AG10803 (cell line): ENCODE measurements at places on chromosomes 4 and X.
A peak's percentile ranks its signal among the peaks of the same experiment; 100 is the strongest.

DNA sequence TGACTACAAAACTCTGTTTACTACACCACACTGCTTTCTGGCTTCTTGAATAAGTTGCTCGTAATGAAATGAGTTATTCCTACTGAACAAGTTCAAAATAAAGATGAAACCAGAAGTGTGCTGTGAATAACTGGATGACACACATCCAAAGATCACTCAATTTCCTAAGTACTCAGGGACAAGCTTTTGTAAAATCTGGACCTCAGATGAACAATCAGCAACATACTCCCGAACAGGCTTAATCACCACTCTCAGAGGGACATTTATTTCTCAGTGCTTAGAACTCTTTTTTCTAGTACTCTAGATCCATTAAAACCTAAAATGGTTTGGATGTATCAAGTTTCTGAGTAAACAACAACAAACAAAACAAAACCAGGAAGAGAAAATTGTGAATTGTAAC, 61.5 kb upstream of the EXOC1L start:
- peak; percentile 18 for DNase-seq

DNA sequence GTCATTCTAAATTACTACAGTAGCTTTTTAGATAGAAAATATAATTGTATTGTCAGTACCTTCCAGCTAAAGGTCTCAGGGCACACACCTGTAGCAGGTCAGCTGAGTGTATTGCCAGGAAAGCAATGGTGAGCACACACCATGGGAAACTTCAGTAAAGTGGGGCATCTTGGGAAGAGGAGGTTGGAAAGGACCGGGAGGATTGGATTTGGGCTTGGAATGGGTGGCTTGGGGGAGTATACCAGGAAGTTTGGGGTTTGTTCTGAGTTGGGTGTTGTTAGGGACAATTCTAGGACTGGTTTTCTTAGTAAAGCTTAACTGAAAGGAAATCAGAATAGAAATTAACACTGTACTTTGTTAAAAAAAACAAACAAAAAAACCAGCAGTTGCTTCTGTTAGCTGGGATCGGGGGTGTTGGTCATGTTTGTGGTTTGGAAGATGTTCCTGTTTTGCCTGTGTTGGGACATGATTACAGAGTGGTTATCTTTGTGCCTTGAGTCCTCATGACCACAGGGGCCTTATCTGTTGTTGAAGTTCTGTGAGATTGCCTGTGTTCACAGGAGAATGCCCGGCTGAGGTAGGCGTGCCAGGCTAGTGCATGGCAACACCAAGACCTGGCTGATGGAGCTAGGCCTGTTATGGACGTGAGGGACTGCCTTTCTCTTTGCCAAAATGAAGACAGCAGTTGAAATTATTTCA, 35.1 kb downstream of the PRIMPOL start:
- peak; percentile 29 for DNase-seq

DNA sequence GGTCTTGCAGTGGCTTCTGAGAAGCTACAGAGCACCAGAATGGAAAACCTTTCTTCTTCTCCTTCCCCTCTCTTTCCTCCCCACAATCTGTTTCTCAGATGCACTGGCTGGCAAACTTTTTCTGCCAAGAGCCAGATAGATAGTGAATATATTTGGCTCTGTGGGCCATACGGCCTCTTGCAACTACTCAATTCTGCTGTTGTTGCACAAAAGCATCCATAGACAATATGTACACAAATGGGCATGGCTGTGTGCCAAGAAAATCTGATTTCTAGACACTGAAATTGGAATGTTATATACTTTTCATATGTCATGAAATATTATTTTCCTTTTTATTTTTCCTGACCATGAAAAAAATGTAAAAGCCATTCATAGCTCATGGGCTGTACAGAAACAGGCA, 3.1 kb downstream of the PHEX start:
- no peak for DNase-seq

DNA sequence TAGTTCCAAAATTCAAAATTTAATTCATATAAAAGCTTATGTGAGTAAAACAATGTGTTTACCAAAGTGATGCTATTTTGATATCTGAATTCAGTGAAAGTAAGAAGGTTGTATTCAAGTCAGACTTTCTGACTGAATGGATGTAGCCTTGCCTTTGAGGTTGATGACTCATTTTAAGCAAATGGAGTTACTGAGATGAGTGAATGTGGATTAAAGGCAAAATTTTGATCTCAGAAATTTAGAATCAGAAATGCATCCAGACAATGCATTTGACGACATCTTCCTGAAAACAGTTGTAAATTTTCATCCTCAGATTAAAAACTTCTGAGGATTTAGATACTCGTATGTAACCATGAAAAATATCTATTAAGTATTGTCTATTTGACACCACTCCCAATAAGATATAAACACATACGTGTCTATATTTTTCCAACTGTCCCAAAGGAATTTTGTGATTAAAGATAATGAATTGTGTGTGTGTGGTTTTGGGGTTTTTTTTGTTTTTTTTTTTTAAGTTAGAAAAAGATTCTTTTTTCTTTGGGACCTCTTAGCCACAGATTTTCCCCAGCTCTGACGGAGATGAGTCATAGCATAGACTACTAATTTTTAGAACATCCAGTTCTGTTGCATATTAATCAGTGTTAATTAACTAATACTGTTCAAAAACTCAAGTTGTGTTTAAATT, 34.4 kb downstream of the NFKB1 start:
- DNase-seq = peak; percentile 43

DNA sequence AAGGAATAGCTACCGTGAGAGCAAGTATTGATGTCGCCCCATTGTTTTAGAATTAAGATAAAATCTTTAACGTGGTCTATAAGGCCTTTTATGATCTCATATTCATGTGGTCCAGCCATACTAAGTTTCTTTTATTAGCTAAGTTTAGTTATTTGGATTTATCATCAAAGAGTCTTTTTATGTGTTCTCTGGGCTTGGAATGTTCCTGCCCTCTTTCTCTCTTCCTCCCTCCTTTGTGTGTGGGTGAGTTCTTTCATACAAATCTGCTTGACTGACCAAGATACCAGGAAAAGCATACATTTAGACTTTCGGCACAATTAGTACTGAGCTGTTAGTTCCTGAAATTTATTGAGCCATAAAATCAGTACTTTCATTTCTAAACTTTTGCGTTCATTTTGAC, 11.3 kb downstream of the TDO2 start:
- no peak for DNase-seq

DNA sequence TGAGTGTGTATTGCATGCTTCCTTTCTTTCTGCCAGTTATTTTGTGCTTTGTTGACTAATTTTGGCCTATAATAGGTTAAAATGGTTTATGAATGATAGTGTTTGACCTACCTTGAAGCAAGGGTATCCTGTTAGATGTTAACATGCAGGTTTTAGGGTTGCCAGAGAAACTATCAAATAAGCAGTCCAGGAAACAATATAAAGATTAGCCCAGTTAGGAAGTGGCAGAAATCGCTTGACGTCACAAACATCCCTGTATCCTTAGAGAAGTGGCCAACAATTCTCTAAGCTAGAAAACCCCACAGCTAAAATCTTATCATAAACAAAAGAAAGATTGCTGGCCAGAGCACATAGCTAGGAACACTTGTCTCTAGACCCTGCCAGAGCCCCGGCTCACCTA, 3.8 kb downstream of the NAP1L5 start:
- no peak for DNase-seq

GRCh38 chr4:80279751-80280150, 13.3 kb downstream of the FGF5 start:
- DNase-seq = peak; percentile 54

GRCh38 chrX:23127586-23127985, 127.8 kb downstream of the DDX53 start:
- no peak for DNase-seq

DNA sequence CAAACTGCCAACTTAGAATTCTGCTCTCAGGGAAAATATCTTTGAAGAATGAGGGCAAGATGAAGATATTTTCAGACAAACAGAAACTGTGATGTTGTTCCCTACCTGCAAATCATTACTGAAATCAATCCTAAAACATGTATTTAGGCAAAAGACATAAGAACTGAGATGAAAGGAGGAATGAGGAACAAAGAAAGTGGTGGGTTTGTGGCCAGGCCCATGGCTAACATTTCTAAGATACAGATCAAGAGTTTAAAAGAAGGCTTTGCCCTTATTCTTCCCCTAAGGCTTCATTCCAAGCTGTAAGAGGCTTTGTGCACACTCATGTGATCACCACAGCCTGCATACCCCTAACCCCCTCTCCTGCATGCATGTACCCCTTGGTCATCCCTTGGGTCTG, 46.5 kb downstream of the ADGRG2 start:
- no peak for DNase-seq

- DNase-seq = no peak
Measured at GRCh38 chr4:102694791-102695190, 66.0 kb downstream of the MANBA start.

DNA sequence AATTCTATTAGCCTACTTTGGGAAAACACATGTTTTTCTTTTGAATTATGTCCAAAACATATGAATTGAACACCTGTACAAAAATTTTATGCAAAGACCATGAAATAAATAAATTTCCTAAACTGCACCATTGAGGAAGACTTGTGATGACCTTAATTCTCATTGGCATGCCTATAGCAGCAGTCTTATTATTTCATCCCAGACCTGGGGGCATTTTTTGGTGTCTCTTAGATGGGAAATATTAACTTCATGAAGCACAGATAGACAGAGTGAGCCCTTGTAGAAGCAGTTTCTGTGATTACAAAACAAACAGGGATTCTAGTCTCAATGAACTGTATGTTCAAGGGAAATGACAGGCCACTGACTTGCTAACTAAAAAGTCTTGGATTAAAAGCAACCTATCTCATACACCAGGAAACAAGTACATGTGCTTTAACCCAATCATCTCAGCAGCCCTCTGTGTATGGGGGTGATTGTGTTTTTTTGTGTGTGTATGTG, 32.0 kb upstream of the HPGD start:
- DNase-seq = no peak

DNA sequence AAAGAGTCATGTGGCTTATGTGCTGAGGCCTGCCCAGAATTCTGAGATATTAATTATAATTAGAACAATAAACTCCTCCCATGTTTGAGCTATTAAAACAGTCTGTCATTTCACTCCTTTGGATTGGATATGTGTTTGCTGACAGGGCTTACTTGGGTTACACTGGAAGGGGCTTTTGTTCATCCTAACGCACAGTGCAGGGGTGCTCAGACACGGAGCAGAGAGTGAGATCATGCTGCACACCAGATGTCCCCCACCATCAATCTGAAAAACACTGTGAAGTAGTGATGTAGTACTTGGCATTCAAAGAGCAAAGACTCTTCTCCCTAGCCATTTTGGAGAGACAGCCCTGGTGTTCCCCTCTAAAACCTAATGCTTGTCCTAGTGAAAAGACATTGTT, 24.1 kb upstream of the SMIM10L2A start:
- no peak for DNase-seq

- no peak for DNase-seq
Measured at GRCh38 chrX:148741441-148741840, 241.0 kb downstream of the AFF2 start.

- DNase-seq = no peak
Measured at GRCh38 chrX:82848111-82848510, 660.0 kb upstream of the POU3F4 start.

DNA sequence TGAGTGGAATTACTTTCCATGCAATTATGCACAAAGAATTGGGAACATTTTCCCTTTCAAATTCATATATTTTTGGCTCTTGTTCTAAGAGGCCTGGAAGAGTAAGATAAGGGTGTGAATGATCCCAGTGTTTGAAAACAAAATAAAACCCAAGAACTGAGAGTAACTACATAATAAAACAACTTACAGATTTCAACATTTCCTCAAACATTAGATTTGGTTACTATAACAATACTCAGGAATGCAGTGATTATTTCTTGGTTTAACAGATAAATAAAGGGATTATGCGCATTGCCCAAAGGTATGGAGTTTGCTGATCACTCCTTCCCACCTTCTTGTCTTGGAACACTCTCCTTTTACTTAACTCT, 292.5 kb downstream of the CAMK2D start:
- DNase-seq = peak; percentile 52

DNA sequence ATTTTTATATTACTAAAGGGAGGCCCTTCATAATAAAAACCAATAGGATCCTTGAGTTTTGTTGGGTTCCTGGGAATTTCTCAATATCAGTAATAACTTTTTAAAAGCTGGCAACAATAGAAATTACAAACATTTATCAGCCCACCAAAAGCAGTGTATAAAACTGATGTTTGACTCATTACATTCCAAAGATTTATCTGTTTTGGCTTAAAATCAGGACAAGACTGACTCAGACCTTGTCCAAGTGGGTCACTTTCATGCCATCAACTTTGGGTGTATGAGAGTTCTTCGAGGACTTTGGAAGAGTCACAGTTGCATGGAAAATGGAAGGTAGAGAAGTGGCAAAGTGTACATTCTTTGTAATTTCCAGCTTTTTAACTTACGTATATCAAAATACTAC, 102.8 kb downstream of the FRMPD4 start:
- DNase-seq = no peak

- DNase-seq = no peak
Measured at GRCh38 chr4:77367638-77368037, 210.6 kb downstream of the CCNG2 start.

DNA sequence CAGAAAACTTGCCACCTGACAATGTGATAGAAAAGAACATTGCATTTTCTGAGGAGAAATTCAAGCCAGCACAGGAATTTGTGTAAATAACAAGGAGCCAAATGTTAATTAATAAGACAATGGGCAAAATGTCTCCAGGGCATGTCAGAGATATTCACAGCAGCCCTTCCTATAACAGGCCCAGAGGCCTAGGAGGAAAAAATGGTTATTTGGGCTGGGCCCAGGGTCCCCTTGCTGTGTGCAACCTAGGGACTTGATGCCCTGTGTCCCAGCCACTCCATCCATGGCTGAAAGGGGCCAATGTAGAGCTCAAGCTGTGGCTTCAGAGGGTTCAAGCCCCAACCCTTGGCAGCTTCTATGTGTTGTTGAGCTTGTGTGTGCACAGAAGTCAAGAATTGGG, 55.5 kb upstream of the GABRG1 start:
- no peak for DNase-seq

DNA sequence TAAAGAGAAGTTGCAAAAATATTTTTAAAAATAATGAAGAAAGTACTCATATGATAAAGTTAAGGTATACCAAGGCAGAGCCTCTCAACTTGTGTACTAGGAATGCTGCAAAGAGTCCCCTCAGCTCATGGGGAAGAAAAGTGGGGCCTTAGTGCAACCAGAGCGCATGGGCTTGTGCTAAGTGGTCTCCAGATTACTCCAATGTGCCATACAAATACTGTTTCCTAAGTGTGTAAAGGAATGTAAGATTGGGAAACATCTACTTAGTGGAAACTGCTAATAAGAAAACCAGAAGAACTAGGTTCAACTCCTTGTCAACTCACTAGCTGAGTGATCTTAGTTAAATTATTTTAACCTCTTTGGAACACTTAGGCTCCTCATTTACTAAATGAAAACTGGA, 39.1 kb downstream of the NAF1 start:
- no peak for DNase-seq

GRCh38 chr4:7000421-7001176, 42.6 kb upstream of the TADA2B start:
- DNase-seq = no peak
